ENCODE measurements at places on chromosomes 6 and 20. TPM values are rescaled to one million over a fixed set of nuclear protein-coding genes. Genes with fewer than 3 reads are reported as not detected.

- no peak for DNase-seq
These were observed 69.3 kb upstream of the FYN start for GRCh38 chr6:111942561-111942960.

- DNase-seq = peak; percentile 56
These were observed at the start of gene NPEPL1 for GRCh38 chr20:58692579-58693225. NPEPL1 (plus strand) TSS chr20:58692800; CDS start chr20:58692901, 101 bp downstream.

DNA sequence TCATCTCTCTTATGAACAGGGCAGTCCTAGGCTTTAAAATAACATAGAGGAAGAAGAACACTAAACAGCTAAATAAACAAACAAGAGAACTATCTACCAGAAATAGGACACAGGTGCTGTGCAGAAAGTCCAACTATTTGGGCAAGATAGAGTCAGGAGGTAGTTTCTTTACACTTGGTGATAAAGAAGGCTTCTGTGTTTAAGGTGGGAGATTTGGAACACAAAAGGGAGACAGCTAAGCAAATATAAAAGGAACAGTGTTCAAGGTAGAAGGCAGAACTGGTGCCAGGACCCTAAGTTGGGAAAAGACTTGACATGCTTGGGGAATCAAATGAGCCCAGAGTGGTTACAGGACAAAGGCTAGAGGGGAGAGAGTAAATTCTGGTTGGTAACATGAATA is 110.5 kb downstream of the MANEA start:
- DNase-seq = no peak

GRCh38 chr20:20173254-20173653 is 120.9 kb downstream of the CFAP61 start:
- no peak for DNase-seq

GRCh38 chr6:164069350-164069990 is 655.0 kb downstream of the QKI start:
- no peak for DNase-seq

DNA sequence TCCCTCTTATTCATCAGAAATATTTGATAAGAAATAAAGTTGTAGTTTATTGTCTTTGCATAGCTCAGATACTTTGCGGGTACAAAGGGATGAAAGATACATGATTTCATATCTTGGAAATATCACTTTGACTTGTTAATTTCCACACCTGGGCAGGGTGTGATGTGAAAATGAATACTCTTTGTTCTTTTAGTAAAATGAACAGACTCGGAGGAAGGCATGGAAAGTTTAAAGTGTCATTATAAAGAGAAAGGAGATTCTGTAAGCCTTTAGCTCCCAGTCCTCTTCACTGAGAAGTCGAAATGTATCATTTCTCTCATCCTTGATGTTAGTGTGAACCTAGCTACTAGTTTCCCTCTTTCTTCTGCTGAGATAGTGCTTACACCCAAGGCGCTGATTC is 36.7 kb upstream of the AKIRIN2 start:
- no peak for DNase-seq

DNA sequence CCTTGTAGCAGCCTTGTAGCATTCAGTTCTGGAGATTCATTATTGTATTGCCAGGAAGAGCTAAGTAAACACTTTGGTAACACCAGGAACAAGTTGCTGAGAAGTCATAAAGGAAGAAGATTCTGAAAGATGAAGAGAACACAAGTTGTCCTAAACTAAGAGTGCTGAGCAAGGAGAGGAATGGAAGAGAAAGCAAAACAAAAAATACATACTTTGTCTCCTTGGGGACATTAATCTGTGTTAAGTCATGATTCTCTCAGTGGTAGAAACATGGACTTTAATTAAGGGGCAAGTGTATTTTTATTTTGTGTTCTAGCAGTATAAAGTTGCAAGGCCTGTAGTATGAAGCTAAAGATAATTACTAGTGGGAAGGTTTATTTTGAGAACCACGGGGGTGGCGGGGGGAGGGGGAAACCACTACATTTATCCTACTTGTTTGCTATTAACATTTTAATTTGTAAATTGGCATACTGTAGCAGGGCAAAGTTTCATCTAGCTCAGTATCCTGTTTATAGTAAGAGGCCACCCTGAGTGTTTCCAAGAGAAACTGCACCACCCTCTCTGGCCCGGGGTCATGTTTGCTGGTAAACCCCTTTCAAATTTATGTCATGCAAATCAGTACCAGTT is 463.0 kb downstream of the CDKAL1 start:
- DNase-seq = no peak

- DNase-seq = no peak
These were observed 571.6 kb upstream of the GJE1 start for GRCh38 chr6:141561154-141561553.

PHF3 gene
- 64.0 TPM for total RNA-seq

REPS1 gene
- total RNA-seq = 30.2 TPM

SDHAF4 gene
- total RNA-seq = 9.1 TPM

SERINC3 gene
- total RNA-seq = 117 TPM

Data from left colon (tissue), 2 donors.